ENCODE measurements at places on chromosomes 13 and 19.

- DNase-seq, result peak; percentile 28
Measured at GRCh38 chr19:2453431-2454025, 3.2 kb downstream of the LMNB2 start.

- no peak for DNase-seq
Measured at GRCh38 chr13:29561918-29562317, 33.6 kb downstream of the SLC7A1 start.

DNA sequence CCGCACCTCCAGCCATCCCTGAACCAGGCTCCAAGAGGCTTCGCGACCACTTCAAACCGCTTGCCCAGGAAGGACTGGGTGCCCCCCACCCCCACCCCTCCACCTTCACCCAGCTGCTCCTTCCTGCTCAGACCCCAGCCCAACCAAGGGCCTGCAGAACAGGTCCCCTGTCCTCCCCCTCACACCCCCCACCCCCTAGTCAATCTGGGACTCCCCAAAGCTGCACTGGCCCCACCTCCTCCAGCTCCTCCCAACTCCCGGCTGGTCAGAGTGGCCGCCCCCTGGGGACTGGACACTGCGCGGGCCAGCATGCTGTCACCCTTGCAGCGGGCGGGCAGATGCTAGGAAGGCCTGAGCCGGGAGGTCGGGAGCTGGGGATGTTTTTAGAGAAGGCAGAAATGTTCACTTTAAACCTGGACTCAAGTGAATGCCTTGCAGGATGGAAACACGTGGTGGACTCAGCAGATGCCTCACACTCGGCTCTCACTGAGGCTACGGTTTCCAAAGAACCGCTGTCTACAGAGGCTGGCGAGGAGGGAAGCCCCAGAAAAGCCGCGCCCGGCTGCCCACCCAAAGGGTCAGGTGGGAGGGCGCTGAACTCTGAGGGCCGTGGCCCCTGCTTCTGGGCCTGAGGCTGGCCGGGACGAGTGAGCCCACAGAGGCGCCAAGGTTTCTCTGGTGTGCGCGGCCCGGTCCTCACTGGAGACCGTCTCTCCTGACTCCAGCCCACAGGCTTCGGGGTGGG lies 8.0 kb downstream of the RPL36 start:
- no peak for DNase-seq

DNA sequence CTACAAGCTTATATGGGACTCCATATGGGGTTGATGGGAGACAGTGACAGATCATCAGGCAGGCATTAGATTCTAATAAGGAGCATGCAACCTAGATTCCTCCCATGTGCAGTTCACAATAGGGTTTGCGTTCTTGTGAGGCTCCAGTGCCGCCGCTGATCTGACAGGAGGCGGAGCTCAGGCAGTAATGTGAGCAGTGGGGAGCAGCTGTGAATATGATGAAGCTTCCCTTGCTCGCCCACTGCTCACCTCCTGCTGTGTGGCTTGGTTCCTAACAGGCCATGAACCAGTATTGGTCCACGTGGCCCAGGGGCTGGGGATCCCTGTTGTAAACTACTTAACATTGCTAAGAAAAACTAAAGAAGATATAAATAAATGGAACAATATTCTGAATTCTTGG lies 378.4 kb downstream of the KCNRG start:
- DNase-seq, result no peak

DNA sequence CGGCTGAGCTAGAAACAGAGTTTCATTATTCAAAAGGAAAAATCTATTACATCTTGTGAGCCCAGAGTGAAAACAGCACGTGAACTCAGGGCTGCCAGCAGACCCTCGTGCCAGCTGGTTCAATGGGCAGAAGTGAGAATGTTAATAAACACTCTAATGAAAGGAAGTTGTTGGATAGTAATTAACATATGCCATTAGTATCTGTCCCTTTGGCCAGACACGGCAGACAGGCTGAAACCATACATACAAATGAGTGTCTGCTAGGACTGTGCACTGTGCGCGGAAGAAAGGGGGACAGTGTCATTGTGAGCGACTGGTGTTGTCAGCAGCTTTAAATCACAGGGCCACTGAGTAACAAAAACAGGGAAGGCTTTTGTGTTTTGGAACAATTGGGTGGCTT lies 121.9 kb upstream of the TSC22D1 start:
- DNase-seq, result no peak

DNA sequence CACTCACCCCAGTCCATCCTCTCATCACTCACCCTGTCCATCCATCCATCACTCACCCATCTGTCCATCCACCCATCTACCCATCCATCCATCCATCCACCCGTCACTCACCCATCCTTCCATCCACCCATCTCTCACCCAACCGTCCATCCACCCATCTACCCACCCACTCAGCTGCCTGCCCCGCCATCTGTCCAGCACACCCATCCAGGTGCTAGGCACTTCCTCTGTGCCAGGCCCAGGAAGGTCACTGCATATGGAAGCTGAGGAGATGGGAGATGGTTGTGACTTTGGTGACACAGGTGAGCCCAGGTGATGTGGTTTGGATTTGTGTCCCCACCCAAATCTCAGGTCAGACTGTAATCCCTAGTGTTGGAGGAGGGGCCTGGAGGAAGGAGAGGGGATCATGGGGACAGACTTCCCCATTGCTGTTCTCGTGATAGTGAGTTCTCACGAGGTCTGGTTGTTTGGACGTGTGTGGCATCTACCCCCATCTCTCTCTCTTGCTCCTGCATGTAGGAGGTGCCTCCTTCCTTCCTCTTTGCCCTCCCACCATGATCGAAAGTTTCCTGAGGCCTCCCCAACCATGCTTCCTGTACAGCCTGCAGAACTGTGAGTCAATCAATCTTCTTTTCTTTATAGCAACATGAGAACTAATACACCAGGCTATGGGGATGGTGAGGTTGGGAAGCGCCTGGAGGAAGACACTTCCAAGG lies 15.9 kb upstream of the C13orf46 start:
- DNase-seq, result no peak

GRCh38 chr19:406135-406781 lies 2.7 kb downstream of the C2CD4C start:
- DNase-seq, result no peak

DNA sequence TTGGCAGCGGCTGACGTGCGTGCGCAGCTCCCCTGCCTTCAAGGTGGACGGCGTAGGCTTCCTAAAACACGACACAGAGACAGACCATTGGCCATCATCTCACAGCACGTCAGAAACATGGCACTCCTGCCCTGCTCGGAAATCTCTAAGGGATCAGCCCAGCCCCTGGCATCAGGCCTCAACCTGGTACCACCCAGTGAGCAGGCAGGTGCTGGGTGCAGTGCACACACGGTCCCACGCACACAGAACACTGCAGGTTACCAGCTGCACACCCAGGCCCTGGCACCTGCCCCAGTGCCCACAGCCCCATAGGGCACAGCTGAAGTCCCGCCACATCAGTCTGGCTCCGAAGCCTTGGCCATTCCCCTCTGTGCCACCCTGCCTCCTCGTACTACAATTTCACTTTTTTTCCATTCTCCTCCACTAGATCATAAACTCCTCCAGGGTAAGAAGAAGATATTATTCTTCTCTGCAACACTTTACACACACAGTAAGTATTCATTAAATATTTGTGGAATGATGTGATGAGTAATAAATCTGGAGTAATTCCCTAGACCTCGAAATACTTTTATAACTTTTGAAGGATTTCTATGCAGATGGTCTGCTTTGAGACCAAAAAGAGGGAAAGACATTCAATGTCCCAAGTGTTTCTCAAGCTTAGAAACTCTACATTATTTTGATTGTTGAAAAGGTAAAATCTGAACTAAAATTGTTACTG lies 156.4 kb downstream of the COL4A1 start:
- no peak for DNase-seq

DNA sequence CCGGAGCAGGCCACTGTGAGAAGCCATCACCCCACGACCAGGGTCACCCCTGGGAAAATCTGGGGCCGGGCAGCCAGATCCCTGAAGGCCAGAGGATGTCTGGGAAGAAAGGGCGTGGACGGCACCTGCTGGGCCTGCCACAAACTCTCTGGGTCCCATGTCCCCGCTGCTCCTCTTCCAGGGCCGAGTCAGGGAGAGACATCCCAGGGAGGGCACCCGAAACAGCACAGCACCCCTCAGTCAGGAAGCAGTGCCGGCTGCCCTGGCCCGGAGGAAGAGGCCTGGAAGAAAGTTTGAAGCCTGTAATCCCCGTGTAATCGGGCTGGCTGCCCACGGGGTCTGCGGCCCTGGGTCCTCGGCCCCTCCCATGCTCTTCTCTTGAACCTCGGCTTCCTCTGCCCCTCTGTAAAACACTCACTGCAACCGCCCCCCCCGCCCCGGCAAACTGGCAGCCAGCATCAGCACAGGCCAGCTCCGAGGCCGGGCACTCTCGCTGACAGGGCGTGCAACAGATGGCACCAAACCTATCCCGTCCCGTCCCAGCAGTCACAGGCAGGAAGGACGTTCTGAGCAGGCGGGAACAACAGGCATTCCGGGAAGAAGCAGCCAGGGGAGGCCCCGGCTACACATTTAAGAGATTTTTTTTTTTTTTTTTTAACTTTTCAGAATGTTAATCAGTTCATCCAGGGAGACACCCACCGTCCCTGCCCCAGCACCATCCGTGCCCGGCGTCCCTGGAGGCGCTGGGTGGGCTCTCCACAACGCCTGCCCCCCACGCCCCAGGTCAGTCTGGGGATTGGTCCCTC lies 1.5 kb downstream of the SBNO2 start:
- DNase-seq, result no peak

DNA sequence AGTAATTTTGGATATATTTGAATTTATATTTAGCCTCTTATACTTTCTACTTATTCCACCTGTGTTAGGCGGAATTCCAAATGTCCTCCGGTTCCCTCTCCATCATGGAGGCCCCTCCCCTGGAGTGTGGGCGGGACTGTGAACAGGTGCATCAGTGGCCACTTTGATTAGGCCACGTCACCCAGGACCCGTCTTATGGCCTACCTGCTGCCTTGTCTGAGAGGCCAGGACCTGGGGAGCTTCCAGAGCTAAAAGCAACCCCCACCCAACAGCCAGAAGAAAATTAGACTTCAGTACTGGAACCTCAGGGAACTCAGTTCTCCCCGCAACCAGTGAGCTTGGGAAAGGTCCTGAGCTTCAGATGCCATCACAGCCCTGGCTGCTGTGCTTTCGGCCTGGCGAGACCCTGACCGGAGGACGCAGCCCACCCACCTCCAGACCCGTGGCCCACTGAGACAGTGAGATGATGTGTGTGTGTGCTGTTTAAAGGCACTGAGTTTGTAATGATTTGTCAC lies 200.2 kb upstream of the SOX1 start:
- no peak for DNase-seq

DNA sequence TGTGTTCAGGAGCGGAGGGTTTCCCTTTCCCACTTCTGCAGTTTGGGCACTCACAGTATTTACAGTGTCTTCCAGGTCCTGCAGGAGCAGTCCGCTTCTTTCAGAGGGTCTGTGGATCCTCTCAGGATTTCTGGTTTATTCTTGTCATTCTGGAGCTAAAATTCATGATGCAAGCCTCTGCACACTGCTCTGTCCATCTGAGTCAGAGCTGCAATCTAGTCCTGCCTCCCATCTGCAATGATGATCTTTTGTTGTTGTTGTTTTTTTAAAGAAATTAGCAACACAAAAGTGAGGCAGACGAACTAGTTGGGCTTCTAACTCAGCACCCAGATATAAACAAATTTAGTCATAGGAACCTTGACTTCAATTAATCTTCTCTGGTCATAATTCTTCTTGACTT lies 86.5 kb downstream of the DLEU7 start:
- DNase-seq, result no peak

DNA sequence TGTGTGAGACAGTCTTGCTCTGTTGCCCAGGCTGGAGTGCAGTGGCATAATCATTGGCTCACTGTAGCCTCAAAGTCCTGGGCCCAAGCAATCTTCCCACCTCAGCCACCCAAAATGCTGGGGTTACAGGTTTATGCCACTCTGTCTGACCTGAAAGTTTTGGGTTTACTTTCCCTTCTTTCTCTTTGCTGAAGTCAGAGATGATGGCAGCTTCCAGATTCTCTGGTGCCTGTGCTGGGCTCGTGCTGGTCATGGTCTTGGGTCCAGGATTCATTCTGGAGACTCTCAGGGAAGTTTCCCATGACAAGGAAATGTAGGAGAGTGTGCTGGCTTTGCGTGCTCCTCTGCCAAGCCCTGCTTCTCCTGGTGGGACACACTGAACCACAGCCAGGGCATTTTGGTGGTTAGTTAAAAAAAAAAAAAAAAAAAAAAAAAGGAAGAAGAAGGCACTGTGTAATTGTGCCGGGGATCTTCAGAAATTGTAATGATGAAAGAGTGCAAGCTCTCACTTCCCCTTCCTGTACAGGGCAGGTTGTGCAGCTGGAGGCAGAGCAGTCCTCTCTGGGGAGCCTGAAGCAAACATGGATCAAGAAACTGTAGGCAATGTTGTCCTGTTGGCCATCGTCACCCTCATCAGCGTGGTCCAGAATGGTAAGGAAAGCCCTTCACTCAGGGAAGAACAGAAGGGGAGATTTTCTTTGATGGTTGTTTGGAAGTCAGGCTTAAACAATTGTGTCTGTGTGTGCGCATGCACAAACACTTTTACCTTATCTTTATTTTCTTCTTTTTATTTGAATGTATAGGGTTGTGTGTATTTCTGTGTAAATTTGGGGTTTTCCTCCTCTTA lies at the start of gene ALOX5AP:
Gene ALOX5AP, plus strand, starts transcription at position 519 of the 847 bp plus-strand sequence. Its CDS starts 63 bp downstream, at position 582.
- DNase-seq, result no peak

GRCh38 chr13:73879346-73880015 lies 254.7 kb downstream of the KLF12 start:
- no peak for DNase-seq

DNA sequence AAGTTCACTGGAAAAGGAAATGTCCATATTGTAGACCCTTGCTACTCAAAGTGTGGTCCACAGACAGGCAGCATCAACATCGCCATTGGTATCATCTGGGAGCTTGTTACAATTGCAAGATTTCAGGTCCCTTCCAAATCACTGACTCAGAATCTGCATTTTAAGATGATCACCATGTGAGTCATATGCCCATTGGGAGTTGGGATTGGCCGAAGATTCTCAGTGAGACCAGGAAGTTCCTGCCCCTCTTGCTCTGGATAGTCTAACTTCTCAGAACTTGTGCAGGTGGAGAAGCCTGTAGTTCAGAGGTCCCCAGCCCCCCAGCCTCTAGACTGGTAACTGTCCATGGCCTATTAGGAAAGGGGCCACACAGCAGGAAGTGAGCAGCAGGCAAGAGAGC lies 48.9 kb upstream of the URAD start:
- DNase-seq, result no peak

GRCh38 chr13:42798118-42798517 lies 16.7 kb downstream of the FAM216B start:
- DNase-seq, result no peak
